ENCODE measurements at places on chromosomes 1 and 21.

- peak; percentile 78 for DNase-seq
These were observed 6.9 kb upstream of the ANKRD35 start for GRCh38 chr1:145892486-145893087.

GRCh38 chr1:11701551-11701961 is 10.0 kb downstream of the DRAXIN start:
- peak; percentile 86 for DNase-seq

DNA sequence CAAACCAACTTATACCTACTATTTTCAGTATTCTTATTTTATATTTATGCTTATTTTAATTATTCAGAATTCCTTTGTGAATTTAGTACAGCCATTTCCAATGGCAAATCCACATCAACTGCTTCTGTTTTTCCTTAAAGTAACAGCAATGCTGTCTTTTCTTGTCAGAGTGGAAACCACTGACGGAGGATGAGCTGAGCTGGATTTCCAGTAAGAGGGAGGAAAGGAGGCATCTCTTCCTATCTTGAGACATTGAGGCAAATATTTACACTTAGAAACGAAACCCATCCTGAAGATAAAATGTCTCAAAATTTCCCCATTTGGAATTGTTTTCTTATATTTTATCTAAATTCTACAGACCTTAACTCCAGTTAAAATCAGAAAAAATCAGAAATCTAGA is 66.1 kb upstream of the SLC44A3 start:
- no peak for DNase-seq

DNA sequence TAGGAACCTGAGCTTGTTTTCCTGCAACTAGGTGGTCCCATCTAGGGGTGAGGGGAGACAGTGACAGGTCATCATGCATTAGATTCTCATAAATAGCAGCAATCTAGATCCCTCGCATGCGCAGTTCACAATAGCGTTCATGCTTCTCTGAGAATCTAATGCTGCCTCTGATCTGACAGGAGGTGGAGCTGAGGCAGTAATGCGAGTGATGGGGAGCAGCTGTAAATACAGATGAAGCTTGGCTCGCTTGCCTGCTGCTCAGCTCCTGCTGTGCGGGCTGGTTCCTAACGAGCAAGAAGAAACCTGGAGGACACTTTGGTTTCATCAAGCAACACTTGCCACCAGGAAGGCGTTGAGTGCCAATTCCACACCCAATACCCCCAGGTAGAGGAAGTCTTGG is 95.1 kb upstream of the OLIG2 start:
- no peak for DNase-seq

- no peak for DNase-seq
These were observed 11.7 kb upstream of the WNT9A start for GRCh38 chr1:227959325-227959860.

DNA sequence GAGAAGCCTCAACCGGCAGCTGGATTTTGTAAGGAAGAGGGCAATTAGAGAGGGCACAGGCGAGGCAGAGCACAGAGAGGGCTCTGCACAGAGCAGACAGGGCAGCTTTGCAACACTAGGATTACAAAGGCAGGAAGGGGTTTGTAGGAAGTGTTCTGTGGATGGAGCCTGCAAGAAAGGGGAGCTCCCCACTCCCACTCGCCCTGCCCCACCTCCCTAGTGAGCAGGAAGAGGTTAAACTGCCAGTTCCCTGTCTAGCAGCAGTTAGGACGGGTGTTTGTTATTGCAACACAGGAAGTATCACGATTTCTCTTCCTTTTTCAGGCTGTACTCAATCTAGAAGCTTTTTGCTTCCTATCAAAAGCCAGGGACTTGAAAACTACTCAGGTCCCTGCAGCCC is 63.3 kb upstream of the LRRC8D start:
- DNase-seq: no peak

DNA sequence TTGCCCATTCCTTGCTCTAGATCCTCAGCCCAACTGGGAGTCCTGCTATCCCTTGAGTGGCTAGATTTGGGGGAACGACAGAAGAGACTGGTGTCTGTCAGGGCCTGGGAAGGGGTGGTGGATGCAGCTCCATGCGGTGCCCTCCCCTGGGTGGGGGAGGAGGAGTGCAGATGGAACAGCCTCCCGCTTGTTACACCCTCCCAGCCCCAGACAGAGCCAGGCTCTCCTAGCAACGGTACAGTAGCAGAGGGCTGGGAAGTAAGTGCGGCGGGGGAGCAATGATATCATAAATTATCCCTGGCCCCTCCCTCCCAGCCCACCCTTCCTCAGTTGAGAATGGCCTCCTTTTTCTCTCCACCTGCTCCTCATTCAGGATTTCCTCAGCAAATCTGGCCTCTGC is 37.2 kb downstream of the RHBG start:
- DNase-seq: no peak

GRCh38 chr21:21463456-21463855 is 465.2 kb downstream of the NCAM2 start:
- DNase-seq: no peak

DNA sequence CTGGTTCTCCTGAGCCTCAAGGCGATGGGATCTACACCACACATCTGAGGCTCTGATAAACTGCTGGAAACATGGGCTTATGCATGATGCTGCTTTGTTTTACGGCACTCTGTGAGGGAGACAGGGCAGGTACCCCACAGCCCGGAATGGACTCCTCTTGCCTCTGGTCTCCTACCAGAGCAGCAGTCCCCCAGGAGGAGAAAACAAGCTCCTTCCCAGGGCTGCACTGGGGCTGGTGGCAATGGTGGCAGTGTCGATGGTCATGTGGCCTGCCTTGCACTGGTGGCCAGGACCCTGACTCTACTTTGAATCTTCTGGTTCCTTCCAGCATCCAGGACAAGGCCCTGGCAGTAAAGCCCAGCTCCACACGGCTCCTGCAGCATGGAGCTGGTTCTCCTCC is 79.4 kb downstream of the TOMM20 start:
- DNase-seq: no peak

DNA sequence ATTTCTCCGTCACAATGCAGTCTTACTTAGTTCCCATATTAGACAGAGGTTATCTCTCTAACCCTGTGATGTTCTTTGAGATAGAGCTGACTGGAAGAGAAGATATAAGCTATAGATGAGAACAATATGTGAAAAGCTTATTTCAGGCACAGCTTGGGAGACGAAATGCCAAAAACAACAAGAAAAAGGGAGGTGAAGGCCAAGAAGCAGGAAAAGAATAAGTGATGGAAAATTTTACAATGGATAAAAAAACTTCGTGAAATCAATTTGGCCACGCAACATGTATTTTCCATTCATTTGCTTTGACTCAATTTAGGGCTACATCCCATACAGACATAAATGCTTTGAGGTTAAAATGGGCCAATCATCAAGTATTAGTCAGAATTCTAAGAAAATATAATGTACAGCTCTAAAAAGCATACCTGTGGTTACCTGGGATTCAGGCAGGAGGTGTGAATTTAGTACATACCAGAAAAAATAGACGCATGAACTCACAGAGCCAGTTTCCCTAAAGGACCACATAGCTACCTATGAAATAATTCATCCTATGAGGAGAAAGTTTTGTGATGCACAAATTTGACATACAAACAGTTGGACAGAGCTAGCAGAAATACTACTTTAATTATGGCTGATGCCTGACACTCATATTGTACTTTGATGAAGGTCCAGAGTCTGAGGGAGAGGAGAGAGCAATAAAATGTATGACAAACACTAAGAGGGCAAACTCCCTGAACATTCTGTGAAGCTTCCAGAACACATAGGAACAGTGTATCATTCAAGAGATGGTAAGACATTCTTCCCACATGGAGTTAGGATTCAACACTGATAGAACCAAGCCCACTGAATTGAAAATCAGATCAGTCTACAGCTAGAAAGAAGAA is 12.1 kb downstream of the RGS1 start:
- no peak for DNase-seq

DNA sequence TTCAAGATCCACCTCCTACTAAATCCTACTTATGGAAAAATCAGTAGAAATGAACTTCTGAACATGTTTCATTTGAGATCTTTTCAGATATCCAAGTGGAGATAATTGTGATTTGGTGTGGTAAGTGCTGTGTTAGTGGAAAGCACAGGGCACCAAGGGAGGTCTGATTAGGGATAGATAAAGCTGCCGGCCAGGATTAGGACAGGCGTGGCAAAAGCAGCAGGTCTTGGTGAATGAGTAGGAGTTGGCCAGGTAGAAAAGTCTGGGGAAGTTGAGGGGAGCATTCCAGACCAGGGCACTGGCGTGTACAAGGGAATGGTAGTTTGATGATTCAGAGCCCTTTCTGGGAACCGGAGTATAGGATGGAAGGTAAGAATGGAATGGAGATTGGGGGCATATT is 47.8 kb downstream of the AZIN2 start:
- DNase-seq: no peak

- no peak for DNase-seq
These were observed 37.8 kb downstream of the FRRS1 start for GRCh38 chr1:99728494-99729235.

GRCh38 chr1:47759251-47759935 is 237.8 kb downstream of the TRABD2B start:
- DNase-seq: no peak

GRCh38 chr1:42551180-42551579 is 88.1 kb downstream of the CCDC30 start:
- DNase-seq: no peak

- no peak for DNase-seq
These were observed 26.3 kb upstream of the IER5 start for GRCh38 chr1:181061891-181062835.

- no peak for DNase-seq
These were observed 3.0 kb downstream of the MTARC2 start for GRCh38 chr1:220751111-220751510.

GRCh38 chr1:213244664-213245091 is 193.6 kb downstream of the RPS6KC1 start:
- peak; percentile 6 for DNase-seq

GRCh38 chr21:42248783-42249597 is 30.1 kb downstream of the ABCG1 start:
- no peak for DNase-seq

- no peak for DNase-seq
These were observed 20.3 kb downstream of the TGFB2 start for GRCh38 chr1:218365226-218365999.

DNA sequence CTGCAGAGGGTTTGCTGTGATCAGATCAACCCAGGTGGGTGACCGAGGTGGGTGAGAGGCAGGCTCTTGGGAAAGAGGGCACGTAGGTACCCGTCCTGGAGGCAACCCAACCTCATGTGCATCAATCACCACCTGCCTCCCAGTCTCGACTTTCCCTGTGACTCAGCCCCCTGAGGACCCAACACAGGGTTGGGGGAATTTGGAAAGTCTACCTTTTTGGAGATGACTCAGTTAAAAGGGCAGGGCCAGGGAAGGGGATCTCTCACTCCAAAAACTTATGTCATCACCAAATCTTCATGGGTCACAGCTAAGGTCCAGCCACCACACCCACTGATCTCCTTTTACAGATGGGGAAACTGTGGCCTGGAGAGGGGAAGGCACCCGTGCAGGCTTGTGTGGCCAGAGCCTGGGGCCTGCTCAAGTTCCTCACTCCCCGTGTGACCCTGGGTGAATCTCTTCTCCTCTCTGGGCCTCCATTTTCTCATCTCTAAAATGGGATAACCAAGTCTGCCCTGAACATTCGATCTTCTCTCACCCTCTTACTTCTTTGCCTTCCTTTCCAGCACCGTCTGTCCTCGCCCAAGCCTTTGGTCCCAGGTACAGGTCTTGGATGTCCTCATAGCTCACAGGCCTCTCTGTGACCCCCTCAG is 34.6 kb upstream of the WNT4 start:
- DNase-seq: no peak

GRCh38 chr1:234608911-234609690 is 877 bp downstream of the IRF2BP2 start:
- peak; percentile 55 for DNase-seq

DNA sequence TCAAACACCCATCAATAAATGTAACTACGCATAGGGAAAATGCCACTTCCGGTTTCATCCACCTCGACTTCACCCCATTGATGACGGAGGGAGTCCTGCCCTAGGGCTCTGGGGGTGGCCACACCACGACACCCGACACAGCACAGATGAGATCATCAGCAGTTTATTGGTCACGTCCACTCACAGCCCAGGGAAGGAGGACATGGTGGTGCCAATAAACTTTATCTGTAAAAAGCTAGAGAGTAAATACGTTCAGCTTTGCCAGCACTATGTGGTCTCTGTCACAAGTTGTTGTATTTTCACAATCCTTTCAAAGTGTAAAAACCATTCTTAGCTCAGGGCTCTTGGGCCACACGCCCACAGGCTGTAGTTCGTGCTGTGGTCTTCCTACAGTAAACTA is 16.3 kb downstream of the SETD4 start:
- DNase-seq: no peak

DNA sequence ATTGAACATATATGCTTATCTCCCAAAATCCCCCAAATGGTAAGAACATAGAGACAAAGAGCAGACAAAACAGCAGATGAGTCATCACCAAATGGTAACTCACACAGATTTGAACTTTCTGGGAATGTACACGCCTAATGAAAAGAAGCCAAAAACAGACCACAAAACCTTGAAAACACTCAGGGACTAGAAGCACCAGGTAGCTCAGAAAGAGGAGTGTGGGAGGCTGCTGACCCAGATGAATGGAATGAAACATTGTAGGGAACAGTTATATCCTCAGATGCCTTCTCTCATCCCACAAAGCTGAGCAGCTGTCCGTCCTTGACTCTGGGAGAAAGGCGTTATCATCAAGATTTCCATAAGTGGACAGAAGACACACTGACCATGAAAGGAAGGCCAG is 307.0 kb upstream of the USP25 start:
- no peak for DNase-seq

DNA sequence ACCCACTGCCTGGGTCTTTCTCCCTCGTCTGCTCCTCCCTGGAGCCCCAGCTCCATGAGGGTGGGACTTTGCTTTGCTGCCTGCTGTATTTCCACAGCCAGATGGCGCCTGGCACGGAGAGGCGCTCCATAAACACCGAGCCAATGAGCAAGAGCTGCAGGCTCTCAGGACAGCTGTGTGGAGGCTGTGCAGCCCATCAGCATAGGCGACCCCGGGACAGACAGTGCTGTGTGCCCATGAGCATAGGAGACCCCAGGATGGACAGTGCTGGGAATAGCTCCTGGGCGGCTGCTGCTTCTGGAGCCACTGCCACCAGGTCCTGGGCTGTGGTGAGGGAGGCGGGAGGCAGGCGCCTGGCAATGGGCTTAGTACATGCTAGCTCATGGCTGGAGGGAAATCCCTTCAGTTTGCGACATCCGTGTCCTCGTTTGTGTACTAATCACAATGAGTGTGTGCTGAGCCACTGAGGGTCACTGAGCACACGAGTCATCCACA is 29.2 kb downstream of the CEP104 start:
- no peak for DNase-seq

DNA sequence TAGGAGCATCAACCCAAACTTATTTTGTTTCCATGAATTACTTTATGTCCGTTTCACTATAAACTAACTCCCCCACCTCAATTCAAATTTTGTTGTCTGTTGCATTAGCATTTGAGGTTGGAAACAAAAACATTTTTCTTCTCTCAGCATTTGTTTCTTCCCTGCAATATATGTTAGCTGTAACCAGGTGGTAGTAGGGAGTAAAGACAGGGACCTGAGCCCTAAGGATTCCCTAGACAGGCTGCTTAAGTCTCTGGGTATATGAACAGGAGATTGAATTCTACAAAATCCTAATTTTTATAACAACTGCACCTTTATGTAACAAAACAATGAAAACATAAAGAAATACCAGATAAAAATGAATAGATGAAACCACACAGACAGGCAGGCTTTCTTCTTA is 242.6 kb downstream of the PAPPA2 start:
- DNase-seq: no peak

GRCh38 chr1:63255153-63255552 is 67.2 kb upstream of the FOXD3 start:
- DNase-seq: no peak
